Stimulated activated CD8-positive, alpha-beta memory T cell treated with anti-CD3 and anti-CD28 coated beads, Interleukin-7, amount 100 ng/mL, for 1 hour (primary cell): ENCODE measurements at places on chromosomes 7 and 10.

DNA sequence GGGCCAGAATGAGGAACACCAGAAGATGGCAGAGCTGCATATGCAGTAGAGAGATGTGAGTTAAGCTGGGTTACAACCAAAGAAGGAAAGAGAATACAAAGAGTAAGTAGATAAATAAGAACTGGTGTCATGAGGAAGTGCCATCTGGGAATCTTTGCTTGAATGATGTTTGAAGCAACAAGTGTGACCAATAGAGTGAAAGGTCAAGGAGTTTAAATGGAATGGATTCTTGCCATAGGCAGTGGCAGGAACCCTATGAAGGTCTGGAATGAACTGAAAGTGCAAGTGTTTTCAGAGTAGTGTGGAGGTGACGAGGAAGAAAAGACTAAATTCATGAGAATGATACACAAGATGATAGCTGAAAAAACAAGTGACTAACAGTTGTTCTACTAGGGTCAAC lies 21.6 kb downstream of the MEST start:
- no peak for DNase-seq

GRCh38 chr7:157097569-157097968 lies 41.2 kb upstream of the UBE3C start:
- DNase-seq = no peak

DNA sequence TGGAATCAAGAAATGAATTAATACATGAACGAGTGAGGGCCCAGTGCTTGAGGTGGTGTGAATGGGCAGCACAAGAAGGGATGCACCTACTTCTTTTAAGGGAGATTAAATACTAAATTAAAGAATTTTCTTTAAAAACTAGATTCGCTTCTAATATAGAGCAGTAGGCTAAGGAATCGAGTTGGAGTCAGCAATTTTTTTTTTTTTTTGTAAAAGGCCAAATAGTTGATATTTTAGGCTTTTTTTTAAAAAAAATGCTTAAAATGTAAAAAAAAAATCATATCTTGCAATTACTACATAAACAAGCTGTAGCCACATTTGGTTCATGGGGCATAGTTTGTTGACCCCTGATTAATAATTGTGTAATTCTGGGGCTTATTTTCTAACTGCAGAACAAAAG lies 31.9 kb downstream of the A1CF start:
- no peak for DNase-seq

DNA sequence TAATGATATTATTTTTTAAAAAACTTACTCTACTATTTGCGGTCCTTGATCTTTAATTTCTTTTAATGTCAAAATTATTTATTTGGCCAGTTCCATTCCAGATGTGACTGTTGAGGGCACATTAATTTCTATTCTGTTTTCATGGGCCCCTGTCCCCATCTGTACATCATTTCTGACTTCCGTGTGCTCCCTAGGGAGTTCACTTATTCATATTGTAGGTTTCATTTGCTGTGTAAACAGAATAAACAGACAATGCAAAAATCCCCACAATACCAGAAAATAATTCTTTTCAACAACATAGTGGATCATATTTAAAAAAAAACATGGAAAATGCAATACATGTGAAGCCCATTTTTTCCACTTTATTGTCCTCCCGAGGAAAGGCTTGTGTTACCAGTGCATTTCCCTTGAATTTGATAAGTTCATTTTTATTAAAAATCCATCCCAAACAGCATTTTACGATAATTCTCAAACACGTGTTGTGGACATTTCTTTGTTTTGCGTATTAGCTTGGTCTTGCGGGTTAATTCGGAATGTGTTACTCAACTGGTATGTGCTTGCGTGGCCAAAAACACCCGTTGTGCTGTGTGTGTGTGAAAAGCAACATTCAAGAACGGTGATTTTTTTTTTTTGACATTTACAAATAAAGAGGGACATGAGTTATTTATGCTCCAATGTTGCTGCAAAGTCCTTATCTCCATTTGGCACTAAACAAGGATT lies 138.4 kb downstream of the MGMT start:
- DNase-seq = no peak

- no peak for DNase-seq
Observed at GRCh38 chr10:110523736-110524135, 26.0 kb downstream of the DUSP5 start.

GRCh38 chr10:38072552-38072951 lies 21.6 kb upstream of the ZNF37A start:
- DNase-seq = no peak

GRCh38 chr10:27449571-27449970 lies 54.5 kb upstream of the RAB18 start:
- DNase-seq = no peak

DNA sequence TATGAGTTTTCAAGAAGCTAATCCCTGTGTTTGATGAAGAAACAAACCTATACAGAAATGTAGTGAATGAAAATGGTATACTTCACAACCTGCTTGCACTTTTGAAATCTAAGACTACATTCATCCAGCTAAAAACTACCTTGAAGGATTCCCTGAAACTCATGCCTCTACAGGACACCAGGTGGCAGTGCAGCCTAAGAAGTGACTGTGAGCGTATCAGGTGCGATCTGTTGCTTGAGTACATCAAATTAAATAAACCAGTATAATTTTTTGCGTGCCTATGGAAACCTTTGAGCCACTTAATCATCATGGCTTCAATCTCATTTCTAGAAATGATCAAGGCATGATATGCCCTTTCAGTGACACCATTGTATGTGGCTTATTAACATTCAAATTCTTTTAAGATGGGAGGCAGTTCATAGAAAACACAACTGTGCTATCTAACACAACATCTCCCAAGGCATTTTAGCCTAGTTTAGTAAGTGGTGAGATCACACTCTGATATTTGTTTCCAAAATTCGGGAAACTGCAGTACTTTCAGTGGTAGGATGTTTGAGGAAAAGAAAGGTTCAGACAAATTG lies 57.4 kb downstream of the PPP1R17 start:
- DNase-seq = peak; percentile 8

DNA sequence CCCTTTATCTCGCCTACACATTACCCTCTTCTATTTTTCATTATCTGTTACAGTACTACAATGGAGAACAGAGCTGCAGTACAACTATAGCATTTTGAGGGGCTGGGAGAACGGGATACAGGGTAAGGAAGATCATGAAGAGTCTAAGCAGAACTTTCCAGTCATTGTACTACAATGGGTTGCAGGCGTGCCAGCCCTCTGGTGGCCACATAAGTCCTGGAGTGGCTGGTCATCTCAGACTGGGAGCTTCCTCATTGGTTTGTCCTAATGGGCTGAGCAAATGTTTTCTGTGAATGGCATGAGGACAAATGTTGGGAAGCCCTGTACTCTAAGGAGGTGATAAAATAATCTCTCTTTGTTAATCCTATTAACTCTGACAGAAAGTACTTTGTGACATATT lies 33.0 kb downstream of the TMEM106B start:
- no peak for DNase-seq

DNA sequence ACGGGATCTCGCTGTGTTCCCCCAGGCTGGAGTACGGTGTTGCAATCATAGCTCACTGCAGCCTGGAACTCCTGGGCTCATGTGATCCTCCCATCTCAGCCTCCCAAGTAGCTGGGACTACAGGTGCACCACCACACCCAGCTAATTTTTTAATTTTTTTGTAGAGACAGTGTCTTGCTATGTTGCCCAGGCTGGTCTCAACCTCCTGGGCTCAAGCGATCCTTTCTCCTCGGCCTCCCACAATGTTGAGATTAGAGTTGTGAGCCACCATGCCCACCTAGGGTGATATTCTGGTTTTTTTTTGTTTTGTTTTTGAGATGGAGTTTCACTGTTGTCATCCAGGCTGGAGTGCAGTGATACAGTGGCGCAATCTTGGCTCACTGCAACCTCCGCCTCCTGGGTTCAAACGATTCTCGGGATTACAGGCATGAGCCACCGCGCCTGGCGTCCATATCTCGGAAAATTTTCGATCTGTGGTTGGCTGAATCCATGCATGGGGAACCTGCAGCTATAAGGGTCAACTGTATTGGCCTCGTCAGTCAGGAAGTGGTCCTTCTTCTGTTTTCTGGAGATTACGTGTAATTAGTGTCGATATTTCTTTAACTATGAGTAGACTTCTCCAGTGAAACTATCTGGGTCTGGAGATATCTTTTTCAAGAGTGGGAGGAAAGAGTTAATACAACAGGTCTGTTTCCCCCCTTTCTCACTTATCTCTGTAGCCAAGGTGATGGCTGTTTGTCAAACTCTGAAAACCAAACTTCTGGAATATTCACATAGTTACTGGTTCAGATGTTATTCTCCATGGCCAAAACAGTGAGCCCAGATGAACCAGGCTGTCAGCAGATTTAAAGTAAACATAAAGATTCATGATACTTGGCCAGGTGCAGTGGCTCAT lies 21.0 kb upstream of the FIS1 start:
- no peak for DNase-seq

DNA sequence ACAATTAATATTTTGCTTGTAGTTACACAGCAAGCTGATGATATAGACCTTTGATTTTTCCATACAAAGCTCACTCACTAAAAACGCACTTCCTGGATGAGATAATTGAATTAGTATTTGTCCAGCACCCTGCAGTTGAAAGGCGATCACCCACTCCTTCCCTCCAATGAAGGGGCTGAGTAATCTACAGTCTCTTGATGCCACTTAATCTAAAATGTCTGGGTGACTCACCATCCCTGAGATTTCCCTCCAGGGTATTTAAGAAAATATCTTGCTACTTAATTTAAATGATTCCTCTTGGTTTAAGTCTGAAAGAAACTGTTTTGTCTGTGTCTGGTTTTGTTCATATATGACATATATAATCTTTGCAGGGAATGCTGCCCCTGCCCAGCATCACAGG lies 515.3 kb downstream of the GRID1 start:
- DNase-seq = no peak

DNA sequence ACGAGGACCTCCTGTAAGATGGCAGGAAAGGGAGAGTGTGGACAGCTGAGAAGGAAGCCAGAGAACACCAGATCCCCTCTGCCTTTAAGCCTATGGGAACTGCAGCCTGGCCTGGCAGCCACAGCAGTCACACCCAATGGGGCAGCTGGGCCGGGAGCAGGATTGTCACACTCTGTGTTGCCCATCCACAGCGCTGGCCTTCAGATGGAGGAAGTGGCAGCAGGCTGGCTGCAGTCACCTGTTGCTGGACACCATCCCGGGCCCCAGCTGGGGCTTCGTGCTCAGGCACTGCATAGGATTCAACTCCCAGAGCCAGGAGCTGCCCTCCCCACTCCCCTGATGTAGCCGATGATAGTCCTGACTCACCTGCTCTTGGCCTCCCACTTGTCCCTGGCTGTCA lies 114.4 kb downstream of the COL13A1 start:
- DNase-seq = no peak

DNA sequence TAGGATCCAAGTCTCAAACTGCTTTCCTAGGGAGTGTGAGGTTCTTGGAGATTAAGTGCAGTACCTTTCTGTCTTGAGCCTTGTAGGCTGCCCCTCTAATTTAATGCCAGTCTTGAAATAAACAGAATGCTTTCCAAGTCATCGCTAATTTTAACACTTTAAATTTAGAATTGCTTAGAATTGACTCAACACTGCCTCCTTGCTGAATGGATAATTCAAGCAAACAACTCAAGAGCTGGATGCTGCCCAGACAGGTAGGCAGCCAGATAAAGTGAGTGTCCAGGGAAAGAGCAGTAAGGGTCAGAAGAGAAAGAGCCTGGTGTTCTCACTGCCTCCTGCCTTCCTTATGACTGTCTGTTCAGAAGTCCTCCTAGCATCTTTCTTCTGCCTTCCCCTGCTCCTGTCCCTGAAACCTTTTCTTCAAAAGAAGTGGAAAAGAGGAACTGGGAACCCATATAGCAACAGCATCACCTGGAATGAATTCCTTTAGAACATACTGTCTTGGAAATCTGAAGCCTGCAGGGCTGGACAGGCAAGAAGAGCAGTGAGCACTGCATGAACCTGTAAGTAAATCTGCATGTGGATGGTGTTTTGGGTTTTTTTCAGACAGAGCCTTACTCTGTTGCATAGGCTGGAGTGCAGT lies 3.1 kb upstream of the GOT1 start:
- no peak for DNase-seq

- no peak for DNase-seq
Observed at GRCh38 chr10:21570761-21571521, 36.9 kb downstream of the MLLT10 start.

DNA sequence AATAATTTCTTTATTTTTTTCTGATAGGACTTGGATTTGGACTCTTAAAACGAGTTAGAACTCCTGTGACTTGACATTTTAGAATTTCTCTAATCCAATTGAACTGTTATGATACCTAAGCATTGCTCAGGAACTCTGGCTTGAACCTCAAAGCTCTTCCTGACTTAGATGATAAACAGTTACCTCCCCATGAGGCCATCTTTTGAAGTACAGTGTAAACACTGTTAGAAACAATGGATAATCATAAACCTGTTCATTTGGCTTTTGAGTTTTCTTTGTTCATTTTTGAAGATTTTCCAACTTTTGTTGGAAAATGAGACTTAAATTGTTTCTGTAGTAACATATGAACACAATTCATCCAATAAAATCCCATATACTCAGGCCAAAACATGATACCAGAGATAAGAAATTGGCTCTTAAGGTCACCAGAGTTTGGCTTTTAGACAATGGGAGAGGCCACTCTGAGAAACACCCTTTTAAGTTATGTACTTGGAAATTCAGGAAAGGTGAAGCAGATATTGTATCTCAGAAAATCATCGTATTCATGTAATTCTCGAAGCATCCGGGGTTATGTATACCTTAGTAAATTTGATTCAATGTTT lies 59.6 kb downstream of the RUNDC3B start:
- no peak for DNase-seq

DNA sequence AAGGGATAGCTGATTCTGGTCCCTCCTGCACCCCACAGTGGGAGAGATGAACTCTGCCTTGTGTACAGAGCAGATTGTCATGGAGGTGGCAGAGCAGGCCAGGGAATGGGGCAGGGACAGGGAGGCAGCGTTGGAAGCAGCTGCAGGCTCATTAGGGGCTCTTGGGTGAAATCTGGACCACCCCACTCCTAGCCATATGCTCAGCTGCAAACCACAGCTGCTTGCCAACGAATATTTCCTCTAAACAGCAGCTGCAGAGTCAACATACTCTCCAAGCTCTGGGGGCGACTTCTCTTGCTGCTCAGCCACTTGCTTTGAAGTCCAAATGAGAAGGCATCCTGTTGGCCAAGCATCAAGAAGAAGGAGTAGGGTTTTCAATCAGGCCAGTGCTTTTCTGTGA lies 302.3 kb upstream of the AUTS2 start:
- no peak for DNase-seq

DNA sequence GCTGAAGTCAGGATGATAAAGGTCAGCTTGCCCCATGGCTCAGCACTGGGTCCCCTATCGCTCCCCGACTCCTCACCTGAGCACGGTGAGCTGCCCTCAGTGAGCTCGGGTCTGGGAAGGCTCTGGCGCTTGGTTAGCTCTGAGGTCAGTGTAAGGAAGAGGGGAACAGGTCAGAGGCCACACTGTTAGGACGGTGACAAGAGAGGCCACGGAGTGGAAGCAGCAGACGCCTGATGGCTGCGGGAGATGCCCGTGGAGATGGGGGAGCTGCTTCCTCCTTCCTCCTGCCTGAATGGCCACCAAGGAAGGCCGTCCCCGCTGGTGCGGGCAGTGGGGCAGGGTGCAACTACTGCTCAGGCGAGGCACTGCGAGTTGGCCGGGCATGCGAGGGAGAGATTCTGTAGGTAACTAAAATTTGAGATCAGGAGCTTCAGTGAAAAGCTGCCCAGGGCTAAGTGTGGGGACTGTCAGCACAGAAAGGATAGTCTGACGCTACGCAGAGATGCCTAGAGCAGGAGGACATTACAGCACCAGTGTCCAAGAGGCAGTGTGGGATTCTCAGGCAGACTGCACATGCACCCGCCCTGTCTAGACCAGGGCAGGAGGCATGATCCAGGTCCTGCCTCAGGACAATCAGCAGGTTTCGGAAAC lies 231.3 kb upstream of the GRB10 start:
- no peak for DNase-seq

- no peak for DNase-seq
Observed at GRCh38 chr10:131081376-131081775, 230.1 kb downstream of the TCERG1L start.
